Hepatocyte (in vitro differentiated cells): ENCODE measurements at places on chromosomes 13 and 19. TPM values are rescaled to one million over a fixed set of nuclear protein-coding genes. Genes with fewer than 3 reads are reported as not detected.

- H3K4me1 ChIP-seq, result peaks cover 5% of the 10 kb centered on the region
- no peaks in the 10 kb centered on the region for H3K36me3 ChIP-seq
- no peaks in the 10 kb centered on the region for H3K27me3 ChIP-seq
- no peak for DNase-seq
- H3K27ac ChIP-seq, result no peak overlapping the region
Observed at GRCh38 chr13:113804703-113805430, 45.8 kb downstream of the TMEM255B start.

- H3K27ac ChIP-seq, result no peak overlapping the region
- no peaks in the 10 kb centered on the region for H3K36me3 ChIP-seq
- no peaks in the 10 kb centered on the region for H3K27me3 ChIP-seq
- H3K4me3 ChIP-seq, result peak overlapping the region; percentile 45
Observed at GRCh38 chr19:7830272-7830771, 304 bp downstream of the EVI5L start.

The MPHOSPH8 gene
- 17.5 and 21.6 TPM in 2 replicates for total RNA-seq

DNA sequence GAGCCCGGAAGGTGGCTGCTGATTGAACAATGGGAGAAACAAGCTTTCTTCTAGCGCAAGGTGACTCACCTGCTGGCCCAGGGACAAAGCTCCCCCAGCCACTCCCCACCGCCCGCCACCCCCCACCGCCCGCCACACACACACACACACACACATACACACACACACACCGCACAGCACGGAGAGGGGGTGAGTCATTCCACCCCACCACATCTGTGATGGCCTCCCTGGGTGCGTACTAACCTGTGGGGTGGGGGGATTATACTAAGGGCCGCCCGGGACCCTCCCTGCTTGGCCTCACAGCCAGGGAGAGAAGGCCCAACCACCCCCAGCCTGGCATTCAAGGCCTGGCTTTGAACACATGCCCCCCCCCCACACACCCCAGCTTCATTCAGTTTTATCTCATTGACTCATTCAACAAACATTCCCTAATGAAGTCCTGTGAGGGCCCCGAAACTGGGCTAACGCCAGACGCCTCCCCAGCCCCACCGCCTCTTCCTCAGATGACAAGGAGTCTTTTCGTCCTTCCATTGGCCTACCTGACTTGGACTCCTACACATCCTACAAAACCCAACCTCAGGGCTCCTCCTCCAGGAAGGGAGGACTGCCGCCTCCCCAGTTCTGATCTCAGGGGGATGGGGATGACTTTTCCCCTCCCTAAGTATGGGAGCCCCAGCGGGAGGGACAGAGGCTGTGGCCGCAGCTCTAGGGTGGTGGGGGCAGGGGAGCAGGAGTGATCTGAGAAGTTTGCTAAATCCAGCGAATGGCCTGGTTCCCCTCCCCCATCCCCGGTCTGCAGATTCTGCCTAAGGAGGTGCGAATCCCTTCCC lies 5.8 kb upstream of the ONECUT3 start:
- H3K27ac ChIP-seq, result peak overlapping the region; percentile 81
- H3K4me3 ChIP-seq, result no peak overlapping the region
- peak; percentile 81 for DNase-seq
- peaks cover 20% of the 10 kb centered on the region for H3K4me1 ChIP-seq

DNA sequence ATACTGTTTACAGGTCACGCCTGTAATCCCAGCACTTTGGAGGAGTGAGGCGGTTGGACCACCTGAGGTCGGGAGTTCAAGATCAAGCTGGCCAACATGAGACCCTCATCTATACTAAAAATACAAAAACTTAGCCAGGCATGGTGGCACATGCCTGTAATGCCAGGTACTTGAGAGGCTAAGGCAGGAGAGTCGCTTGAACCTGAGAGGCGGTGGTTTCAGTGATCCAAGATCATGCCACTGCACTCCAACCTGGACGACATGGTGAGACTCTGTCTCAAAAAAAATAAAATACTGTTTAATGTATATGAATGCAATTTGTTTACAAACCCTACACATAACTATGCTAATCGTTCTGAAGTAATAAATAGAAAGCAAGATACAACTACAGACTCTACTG lies 102.4 kb downstream of the ZNF486 start:
- H3K36me3 ChIP-seq, result no peaks in the 10 kb centered on the region
- DNase-seq, result no peak
- H3K27me3 ChIP-seq, result no peaks in the 10 kb centered on the region

- H3K27me3 ChIP-seq, result no peaks in the 10 kb centered on the region
- peak overlapping the region; percentile 53 for H3K4me3 ChIP-seq
- peaks cover 6% of the 10 kb centered on the region for H3K4me1 ChIP-seq
- peak; percentile 80 for DNase-seq
Observed at GRCh38 chr19:58279042-58279924, 528 bp downstream of the ZNF8 start.

- no peak overlapping the region for H3K27ac ChIP-seq
- no peaks in the 10 kb centered on the region for H3K27me3 ChIP-seq
- DNase-seq, result no peak
- no peak overlapping the region for H3K4me3 ChIP-seq
- peaks cover 8% of the 10 kb centered on the region for H3K4me1 ChIP-seq
- no peaks in the 10 kb centered on the region for H3K36me3 ChIP-seq
Observed at GRCh38 chr13:98845742-98846141, 93.3 kb upstream of the SLC15A1 start.

- no peak for DNase-seq
- no peaks in the 10 kb centered on the region for H3K4me1 ChIP-seq
- no peak overlapping the region for H3K27ac ChIP-seq
- H3K27me3 ChIP-seq, result peaks cover 27% of the 10 kb centered on the region
- no peak overlapping the region for H3K4me3 ChIP-seq
Observed at GRCh38 chr13:111970494-111971141, 96.3 kb upstream of the SOX1 start.

The ZNF649 gene
- total RNA-seq, result 13.6 and 16.0 TPM in 2 replicates

The CPB2 gene
- 54.6 and 59.1 TPM in 2 replicates for total RNA-seq

The SYNGR4 gene
- total RNA-seq, result not detected in 2 replicates

The SLC27A1 gene
- 6.2 and 8.7 TPM in 2 replicates for total RNA-seq

DNA sequence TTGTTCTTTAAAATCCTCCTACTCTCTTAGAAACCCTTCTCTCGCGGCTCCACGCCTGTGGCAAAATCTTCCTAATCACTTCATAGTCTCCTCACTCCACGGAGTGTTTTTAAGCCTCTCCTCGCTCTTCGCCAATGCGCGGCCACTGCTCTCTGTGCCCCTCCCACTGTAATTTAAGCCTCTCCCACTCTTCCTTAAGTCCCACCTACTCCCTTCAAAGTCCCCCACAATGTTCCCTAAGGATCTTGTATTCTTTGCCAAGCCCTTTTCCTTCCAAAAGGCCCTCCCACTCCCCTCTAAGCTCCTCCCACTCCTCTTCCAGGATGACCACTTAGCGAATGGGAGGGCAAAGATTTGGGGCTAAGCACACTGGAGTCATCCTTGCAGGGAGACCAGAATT lies 1.3 kb downstream of the FIZ1 start:
- H3K4me3 ChIP-seq, result no peak overlapping the region
- DNase-seq, result no peak
- no peaks in the 10 kb centered on the region for H3K36me3 ChIP-seq
- H3K27me3 ChIP-seq, result no peaks in the 10 kb centered on the region
- no peak overlapping the region for H3K27ac ChIP-seq
